ENCODE measurements at places on chromosomes 6 and 20. TPM values are rescaled to one million over a fixed set of nuclear protein-coding genes. Genes with fewer than 3 reads are reported as not detected.

DNA sequence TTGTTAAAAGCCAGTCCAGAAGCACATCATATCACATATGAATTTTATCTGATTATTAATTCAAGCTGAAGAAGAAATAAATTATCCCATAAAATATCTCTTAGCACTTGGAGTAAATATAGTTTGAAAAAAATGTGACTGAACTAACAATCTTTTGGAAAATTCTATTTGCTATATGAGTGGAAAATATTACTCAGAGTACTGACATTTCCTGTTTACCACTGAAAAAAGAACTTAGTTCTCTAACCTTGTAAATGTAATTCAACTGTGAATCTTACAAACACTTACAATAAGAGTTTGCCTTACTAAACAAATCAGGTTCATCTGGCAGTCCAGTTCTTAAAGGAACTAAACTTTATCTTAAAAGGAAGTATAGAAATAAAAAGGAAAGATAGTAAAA lies 44.2 kb downstream of the MOXD1 start:
- DNase-seq, result peak; percentile 10

DNA sequence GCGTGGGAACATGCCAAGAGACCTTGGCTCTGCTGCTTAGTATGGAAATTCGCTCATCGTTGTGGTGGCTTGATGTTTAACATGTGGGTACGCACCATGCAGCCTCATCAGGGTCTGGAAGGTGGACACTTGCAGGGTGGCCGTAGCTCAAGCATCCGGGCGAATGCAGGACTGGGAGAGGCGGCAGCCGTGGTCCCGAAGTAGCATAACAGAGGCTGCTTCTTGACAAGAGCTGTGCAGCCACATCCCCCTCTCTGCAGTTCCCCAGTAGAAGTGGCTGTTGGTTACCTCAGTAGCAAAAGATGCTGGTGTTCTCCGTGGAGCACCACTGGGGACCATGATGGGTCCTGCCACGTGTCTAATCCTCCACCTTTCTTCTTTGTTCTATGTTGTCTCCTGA lies 195.0 kb downstream of the THBS2 start:
- no peak for DNase-seq

DNA sequence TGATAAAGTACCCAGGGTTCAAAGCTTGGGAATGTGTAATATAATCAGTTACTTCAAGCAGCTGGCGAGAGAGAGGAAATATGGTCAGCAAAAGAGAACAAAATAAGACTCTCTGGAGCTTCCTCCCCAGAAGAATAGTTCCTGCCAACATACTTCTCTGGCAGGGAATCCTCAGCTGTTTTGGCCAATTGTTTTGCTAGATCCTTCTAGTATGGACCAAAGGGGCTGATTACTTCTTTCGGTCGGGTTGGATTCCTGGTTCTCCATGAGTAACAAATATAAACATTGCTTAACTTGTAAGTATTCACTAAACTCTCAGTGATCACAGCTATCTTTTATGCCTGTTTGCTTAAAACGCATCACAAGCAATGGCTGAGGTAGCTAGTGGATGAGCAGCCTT lies 31.4 kb upstream of the FBXO9 start:
- peak; percentile 77 for DNase-seq

Gene NMBR
- total RNA-seq, result not detected

DNA sequence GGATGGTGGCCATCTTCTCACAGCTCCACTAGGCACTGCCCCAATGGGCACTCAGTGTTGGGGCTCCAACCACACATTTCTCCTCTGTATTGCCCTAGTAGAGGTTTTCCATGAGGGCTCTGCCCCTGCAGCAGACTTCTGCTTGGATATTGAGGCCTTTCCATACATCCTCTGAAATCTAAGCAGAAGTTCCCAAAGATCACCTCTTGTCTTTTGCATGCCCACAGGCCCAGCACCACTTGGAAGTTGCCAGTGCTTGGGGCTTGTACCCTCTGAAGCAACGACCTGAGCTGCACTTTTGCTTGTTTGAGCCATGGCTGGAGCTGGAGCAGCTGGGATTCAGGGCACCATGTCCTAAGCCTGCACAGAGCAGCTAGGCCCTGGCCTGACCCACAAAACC lies 189.1 kb upstream of the EYS start:
- DNase-seq, result no peak

Gene SEL1L2
- total RNA-seq, result not detected

Gene INSM1
- total RNA-seq, result not detected

Gene TNNC2
- 678 TPM for total RNA-seq

Gene KIAA0408
- total RNA-seq, result 2.0 TPM

DNA sequence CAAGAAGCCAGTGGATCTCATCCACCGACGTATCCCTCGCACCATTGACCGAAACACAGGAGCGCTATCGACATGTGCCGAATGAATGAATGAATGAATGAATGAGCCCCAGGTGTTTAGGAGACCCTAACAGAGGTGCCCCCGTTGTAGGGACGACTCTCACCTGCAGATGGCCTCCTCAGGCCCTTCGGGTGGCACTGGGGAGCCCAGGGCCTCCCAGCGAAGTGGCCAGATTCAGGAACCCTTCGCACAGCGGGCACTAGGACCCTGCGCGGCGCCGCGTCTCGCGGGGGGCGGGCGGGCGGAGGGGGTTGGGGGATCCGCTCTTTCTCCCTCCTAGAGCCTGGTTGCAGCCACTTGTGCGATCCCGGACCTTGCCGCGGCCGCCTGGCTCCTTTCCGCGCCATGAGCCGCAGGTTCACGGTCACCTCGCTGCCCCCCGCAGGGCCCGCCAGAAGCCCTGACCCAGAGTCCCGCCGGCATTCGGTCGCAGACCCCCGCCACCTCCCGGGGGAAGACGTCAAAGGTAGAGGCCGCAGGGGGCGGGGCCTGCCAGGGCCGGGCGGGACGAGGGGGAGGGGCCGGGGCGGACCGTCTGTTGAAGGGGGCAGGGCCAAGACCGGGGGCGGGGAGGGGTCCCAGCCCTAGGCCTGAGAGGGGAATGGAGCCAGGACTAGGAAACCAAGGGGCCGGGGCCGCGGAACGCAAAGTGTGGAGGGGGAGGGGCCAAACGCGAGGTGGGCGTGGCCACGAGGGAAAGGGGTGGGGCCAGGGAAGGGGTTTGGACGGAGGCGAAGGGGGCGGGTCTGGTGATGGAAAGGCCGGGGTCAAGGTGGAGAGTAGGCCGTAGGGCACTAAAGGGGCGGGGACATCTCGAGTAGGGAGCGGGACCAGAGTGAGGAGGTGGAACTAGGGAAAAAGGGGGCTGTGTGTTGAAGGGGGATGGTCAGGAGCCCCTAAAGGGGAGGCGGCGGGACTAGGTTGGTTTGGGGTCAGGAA lies 7.4 kb upstream of the SLC12A5 start:
- no peak for DNase-seq

- no peak for DNase-seq
Observed at GRCh38 chr20:62064770-62065673, 659 bp downstream of the TAF4 start.

Gene TMEM244
- total RNA-seq, result 0.83 TPM

DNA sequence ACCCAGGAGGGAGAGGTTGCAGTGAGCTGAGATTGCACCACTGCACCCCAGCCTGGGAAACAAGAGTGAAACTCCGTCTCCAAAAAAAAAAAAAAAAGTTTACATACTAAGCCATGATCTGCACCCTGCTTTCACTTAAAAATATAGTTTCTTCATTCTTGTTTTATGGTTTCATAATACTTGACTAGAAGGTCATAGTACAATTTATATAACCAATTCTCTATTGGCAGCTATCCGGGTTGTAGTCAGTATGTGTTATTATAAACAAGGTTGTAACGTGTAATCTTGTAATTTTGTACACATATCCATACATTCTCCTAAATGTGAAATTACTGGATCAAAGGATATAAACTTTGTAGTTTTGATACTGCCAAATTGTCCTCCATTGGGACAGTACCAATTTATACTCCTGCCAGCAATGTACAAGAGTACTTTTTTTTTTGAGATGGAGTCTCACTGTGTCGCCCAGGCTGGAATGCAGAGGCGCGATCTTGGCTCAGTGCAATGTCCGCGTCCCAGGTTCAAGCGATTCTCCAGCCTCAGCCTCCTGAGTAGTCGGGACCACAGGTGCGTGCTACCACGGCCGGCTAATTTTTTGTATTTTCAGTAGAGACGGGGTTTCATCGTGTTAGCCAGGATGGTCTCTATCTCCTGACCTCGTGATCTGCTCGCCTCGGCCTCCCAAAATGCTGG lies 144.8 kb downstream of the GJA10 start:
- DNase-seq, result no peak

DNA sequence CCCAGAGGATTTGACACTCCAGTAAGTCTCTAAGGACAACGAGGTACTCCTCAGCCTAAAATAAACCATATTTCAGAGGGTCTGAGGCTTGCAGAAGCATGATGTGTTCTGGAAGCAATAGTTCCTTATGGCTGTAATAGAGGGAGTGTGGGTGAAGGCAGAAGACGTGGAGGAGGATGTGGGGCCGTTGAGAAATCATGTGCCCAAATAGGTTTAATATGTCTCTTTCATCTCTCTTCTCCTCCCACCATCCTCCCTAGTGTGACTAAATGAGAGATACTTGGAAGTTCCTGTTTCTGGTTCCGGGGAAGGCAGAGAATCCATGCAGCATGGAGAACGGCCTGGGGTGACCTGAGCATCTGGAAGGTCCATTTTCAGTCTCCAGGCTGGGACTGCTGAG lies 174.0 kb upstream of the RSPO3 start:
- no peak for DNase-seq

Gene C6orf58
- not detected for total RNA-seq

- DNase-seq, result peak; percentile 18
Observed at GRCh38 chr20:884983-885952, 30.9 kb downstream of the ANGPT4 start.

- DNase-seq, result no peak
Observed at GRCh38 chr6:4636881-4637224, 139.4 kb upstream of the CDYL start.

Gene LY6G6F
- not detected for total RNA-seq

DNA sequence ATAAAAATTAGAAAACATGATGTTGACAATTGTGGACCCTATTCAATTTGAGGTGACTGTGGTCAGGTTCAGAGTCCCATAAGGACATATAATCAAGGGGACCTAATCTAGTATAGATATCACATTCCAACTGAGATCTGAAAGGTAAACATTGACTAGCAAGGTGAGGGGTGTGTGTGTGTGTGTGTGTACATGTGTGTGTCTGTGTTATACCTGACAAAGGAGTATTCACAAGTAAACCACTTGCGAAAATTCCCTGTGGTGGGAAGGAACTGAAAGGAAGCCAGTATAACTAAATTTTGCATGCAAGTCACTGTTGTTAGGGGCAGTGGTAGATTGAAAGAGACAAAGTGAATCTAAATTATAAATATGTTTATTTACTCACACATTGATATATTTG lies 723.7 kb downstream of the COL12A1 start:
- DNase-seq, result no peak
